Activated naive CD4-positive, alpha-beta T cell treated with anti-CD3 and anti-CD28 coated beads, Interleukin-2, amount 10 ng/mL, durations not matched to agents 7 days and 5 days (primary cell): ENCODE measurements at places on chromosomes 5 and 9.

DNA sequence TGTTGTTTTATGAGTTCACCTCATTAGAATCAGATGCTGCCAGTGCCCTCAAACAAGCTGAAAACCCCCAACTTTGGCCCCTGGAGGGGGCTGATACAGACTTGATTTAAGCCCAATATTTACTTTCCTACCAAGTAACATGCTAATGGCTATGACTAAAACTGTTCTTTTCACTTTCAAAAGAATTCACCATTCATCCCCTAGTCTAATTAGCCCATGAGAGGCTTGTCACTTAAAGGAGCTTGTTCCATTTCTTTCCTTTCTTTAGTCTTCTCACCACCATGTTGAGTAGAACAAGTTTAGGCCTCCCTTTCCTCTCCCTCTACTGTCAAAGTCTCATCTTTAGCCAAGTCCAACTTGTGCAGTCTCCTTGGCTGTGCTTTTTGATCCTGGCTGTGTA is 50.4 kb downstream of the EPB41L4B start:
- no peaks in the 10 kb centered on the region for H3K36me3 ChIP-seq
- no peak for DNase-seq
- H3K27me3 ChIP-seq = peaks cover 4% of the 10 kb centered on the region
- no peak overlapping the region for H3K4me3 ChIP-seq
- H3K27ac ChIP-seq = no peak overlapping the region

DNA sequence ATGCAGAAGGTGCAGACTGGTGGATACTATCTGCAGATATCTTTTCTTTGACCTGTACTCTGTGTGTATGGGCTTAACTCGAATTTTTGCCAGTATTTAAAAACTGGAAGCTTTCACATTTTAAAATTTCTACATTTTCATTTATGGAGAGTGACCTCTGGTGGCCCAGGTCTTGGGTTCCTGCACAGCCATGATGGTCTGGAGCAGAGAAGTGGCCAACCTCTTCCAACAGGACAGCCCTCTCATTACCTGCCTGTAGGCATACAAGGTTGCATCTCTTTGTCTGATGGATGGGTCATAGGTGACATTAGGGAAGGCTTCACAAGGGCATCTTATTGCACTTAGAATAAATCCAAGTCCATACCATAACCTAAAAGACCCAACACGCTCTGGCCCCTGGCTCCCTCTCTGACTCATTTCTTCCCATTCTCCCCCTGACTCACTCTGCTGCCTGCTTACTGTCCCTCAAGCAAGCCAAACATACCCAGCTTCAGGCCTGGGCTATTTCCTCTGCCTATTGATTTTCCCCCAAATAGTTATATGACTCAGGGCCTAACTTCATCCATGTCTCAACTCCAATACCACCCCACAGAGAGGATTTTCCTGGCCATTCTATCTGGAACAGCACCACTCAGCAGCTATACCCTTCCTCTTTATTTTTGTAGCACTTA is 113.3 kb upstream of the SLC1A3 start:
- no peak overlapping the region for H3K27ac ChIP-seq
- H3K27me3 ChIP-seq = no peaks in the 10 kb centered on the region
- DNase-seq = no peak
- no peaks in the 10 kb centered on the region for H3K4me1 ChIP-seq
- no peak overlapping the region for H3K4me3 ChIP-seq

- no peaks in the 10 kb centered on the region for H3K27me3 ChIP-seq
- H3K27ac ChIP-seq = no peak overlapping the region
- no peak overlapping the region for H3K4me3 ChIP-seq
- H3K4me1 ChIP-seq = peaks cover 44% of the 10 kb centered on the region
- no peak for DNase-seq
These were observed 189.1 kb upstream of the PTGER4 start for GRCh38 chr5:40490464-40491111.

- H3K4me1 ChIP-seq = no peaks in the 10 kb centered on the region
- no peak overlapping the region for H3K4me3 ChIP-seq
- no peaks in the 10 kb centered on the region for H3K27me3 ChIP-seq
- no peaks in the 10 kb centered on the region for H3K36me3 ChIP-seq
- H3K27ac ChIP-seq = no peak overlapping the region
These were observed 148.9 kb upstream of the IRX2 start for GRCh38 chr5:2900360-2900759.

- H3K27ac ChIP-seq = no peak overlapping the region
- no peak for DNase-seq
- H3K36me3 ChIP-seq = no peaks in the 10 kb centered on the region
- H3K4me1 ChIP-seq = no peaks in the 10 kb centered on the region
These were observed 16.5 kb downstream of the PAX5 start for GRCh38 chr9:37017546-37017945.

GRCh38 chr5:53313145-53313544 is 167.3 kb upstream of the FST start:
- DNase-seq = no peak
- no peak overlapping the region for H3K27ac ChIP-seq
- no peaks in the 10 kb centered on the region for H3K27me3 ChIP-seq
- H3K36me3 ChIP-seq = no peaks in the 10 kb centered on the region
- H3K4me1 ChIP-seq = no peaks in the 10 kb centered on the region
- no peak overlapping the region for H3K4me3 ChIP-seq

GRCh38 chr9:130498298-130498917 is 53.6 kb downstream of the ASS1 start:
- H3K36me3 ChIP-seq = no peaks in the 10 kb centered on the region
- no peak overlapping the region for H3K4me3 ChIP-seq
- H3K4me1 ChIP-seq = no peaks in the 10 kb centered on the region
- DNase-seq = no peak

DNA sequence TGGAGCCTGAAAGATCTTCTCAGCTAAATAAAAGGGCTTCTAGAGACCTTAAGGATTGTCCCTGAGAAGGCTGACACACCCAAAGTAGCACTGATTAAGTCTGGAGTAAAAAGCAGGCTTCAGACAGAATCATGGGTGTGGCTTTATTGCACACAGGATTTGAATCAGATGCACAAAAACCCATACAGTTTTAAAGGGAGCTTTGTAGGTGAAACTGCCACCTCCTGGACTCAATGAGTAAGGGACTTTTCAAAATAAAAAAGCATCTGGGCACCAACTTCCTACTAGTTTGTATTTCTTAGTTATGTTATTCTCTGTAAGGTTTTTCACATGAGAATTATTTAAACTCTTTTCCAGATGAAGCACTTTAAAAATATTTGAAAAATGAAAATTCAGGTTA is 129.4 kb downstream of the EDIL3 start:
- no peaks in the 10 kb centered on the region for H3K4me1 ChIP-seq
- no peak overlapping the region for H3K27ac ChIP-seq
- DNase-seq = no peak
- H3K36me3 ChIP-seq = no peaks in the 10 kb centered on the region

DNA sequence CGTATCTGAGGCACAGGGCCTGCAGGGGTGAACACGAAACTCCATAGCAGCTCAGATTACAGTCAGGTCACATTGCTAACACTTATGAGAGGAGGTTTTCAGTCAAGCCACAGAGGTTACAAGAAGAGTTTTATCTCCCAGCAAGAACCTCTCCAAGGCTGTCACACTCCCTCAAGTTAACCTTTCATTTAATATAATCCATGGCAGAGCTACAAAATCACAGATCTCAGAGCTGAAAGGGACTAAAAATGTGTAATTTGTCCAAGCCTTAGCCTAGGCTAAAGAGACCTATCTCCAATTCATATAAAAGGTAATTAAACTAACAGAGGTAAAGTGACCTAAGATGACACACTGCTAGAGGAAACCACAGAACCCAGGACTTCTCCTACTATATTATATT is 57.2 kb downstream of the MLANA start:
- H3K4me1 ChIP-seq = peaks cover 15% of the 10 kb centered on the region
- DNase-seq = no peak
- peaks cover 2% of the 10 kb centered on the region for H3K36me3 ChIP-seq

DNA sequence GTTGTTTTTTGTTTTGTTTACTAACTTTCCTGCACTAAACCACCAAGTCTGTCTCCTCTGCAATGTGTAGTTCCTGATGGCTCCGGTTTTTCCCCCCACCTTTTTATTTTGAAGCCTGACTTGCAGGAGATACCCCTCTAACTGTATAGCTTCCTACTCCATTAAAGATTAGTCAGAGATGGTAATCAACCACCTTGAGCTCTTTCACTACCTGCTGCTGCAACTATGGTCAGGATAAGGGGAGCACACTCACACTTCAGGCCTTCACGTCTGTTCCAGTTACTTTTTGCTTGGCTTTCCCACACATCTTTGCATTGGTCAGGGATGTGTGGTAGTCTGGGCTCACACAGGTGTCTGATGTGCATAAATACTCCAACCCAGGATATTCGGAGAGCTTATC is 63.4 kb downstream of the NR6A1 start:
- peaks cover 12% of the 10 kb centered on the region for H3K27me3 ChIP-seq
- no peak overlapping the region for H3K27ac ChIP-seq
- no peaks in the 10 kb centered on the region for H3K36me3 ChIP-seq

DNA sequence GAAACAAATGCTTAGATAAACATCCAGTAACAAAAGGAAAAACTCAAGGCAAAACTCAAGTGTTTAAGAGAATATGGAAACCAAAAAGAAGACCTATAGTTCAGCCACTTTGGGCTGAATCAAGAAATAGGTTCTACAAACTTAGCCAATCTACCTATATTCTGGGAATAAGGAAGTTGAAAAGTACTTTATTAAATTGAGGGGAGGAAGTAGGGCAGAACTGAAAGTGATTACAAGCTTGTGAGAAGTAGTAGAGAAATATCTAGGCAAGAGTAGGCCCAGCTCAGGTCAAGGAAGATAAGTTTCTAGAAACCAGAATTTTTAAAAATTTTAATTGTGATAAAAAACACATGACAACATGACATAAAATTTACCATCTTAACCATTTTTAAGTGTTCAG is 384.8 kb upstream of the PCSK5 start:
- no peak for DNase-seq
- no peaks in the 10 kb centered on the region for H3K36me3 ChIP-seq
- no peaks in the 10 kb centered on the region for H3K4me1 ChIP-seq
- no peak overlapping the region for H3K27ac ChIP-seq

DNA sequence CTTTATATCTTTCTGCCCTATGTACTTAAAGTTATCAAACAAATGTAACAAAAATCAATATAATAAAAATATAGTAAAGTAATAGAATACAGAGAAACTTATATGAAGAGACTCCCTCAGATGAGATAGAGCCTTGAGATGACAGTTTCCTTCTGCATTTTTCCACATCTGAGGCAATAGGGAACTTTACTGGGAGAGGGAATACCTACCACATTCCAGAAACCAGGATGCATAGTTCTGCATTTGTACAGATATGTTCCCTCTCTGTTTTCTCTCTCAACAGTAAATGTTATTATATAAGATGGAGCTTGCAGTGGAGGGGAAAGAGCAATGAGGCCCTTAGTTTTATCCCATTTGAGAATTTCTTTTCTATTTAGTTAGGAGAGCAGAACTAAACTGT is 109.6 kb upstream of the KCNN2 start:
- H3K36me3 ChIP-seq = no peaks in the 10 kb centered on the region
- no peak for DNase-seq
- H3K27me3 ChIP-seq = no peaks in the 10 kb centered on the region
- no peaks in the 10 kb centered on the region for H3K4me1 ChIP-seq
- no peak overlapping the region for H3K4me3 ChIP-seq

DNA sequence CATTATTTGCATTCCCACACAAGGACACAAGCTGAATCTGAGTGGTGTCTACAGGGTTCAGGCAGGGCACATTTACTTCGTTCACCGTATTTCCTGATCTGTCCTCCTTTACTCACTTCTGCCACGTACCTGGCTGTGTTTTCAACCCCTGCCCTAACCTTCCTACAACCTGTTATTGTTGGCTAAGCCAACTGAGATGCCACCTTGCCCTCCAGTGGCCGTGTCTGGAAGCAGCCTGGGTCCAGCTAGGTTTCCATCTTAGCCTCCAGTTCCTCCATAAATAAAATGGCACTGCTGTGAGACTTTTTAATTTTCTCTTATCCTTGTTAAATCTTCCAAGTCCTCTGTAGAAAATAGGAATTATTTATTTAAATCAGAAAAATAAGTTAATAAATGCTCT is 64.8 kb downstream of the ATP10B start:
- no peak overlapping the region for H3K27ac ChIP-seq
- no peak overlapping the region for H3K4me3 ChIP-seq
- H3K4me1 ChIP-seq = no peaks in the 10 kb centered on the region
- no peak for DNase-seq
- H3K36me3 ChIP-seq = no peaks in the 10 kb centered on the region

- no peaks in the 10 kb centered on the region for H3K4me1 ChIP-seq
- no peaks in the 10 kb centered on the region for H3K27me3 ChIP-seq
- H3K4me3 ChIP-seq = no peak overlapping the region
- no peak overlapping the region for H3K27ac ChIP-seq
- DNase-seq = no peak
These were observed 50.1 kb downstream of the JAKMIP2 start for GRCh38 chr5:147732291-147732883.

DNA sequence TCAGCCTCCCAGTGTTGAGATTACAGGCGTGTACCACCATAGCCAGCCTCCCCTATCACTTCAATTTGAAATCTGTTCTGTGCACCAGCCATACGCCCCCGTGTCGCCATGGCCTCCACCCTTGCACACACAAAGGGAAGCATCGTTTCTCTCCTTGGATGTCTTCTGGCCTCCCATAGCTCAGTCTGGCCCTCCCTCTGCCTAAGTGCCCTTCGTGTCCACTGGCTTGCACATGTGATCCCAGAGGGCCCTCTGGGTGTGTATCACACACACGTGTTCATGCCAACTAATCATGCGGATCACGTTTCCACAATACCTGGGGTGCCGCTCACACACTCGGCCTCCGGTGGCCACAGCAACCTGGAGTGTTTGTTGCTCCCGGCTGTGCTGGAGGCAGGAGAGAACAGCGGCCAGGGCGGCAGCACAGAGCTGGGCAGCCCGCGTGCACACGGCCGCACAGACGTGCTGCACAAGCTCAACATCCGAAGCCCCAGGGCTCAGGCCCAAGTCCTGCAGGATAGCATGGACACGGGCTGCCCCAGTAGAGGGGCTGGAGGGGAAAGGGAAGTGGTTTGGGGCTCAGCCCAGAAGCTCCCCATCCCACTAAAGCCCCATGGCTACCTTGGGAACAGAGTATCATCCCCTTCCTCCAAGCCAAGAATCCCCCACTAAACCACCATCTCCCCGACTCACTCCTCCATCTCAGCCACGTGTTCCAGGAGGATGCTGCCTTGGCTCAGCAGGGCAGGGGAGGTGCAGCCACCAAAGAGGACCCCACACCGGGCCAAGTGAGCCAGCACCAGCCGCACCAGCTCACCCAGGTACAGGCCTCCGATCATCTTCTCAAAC is 10.9 kb downstream of the HK3 start:
- no peak overlapping the region for H3K27ac ChIP-seq
- no peaks in the 10 kb centered on the region for H3K36me3 ChIP-seq
- peaks cover 23% of the 10 kb centered on the region for H3K27me3 ChIP-seq
- H3K4me1 ChIP-seq = peaks cover 8% of the 10 kb centered on the region
- DNase-seq = no peak

GRCh38 chr9:85216601-85217000 is 525.2 kb downstream of the AGTPBP1 start:
- H3K27ac ChIP-seq = no peak overlapping the region
- DNase-seq = no peak
- H3K4me3 ChIP-seq = no peak overlapping the region
- H3K4me1 ChIP-seq = no peaks in the 10 kb centered on the region

GRCh38 chr5:40521108-40521785 is 158.5 kb upstream of the PTGER4 start:
- peaks cover 10% of the 10 kb centered on the region for H3K36me3 ChIP-seq
- no peak overlapping the region for H3K4me3 ChIP-seq
- no peak overlapping the region for H3K27ac ChIP-seq
- no peak for DNase-seq
- H3K4me1 ChIP-seq = peaks cover 23% of the 10 kb centered on the region
